Caco-2 (cell line): ENCODE measurements at places on chromosomes 5 and 9. TPM values are rescaled to one million over a fixed set of nuclear protein-coding genes. Genes with fewer than 3 reads are reported as not detected.
A peak's percentile ranks its signal among the peaks of the same experiment; 100 is the strongest.

GRCh38 chr5:103476811-103477210, 85.8 kb downstream of the NUDT12 start:
- DNase-seq: no peak

- no peak for DNase-seq
These were observed 10.5 kb upstream of the NDST1 start for GRCh38 chr5:150497274-150497988.

Gene LYSMD3
- 13.9 and 15.3 TPM in 2 replicates for total RNA-seq

GRCh38 chr5:168693297-168693696, 114.1 kb upstream of the PANK3 start:
- peak; percentile 89 for DNase-seq

Gene DOK3
- 7.9 and 10.1 TPM in 2 replicates for total RNA-seq

DNA sequence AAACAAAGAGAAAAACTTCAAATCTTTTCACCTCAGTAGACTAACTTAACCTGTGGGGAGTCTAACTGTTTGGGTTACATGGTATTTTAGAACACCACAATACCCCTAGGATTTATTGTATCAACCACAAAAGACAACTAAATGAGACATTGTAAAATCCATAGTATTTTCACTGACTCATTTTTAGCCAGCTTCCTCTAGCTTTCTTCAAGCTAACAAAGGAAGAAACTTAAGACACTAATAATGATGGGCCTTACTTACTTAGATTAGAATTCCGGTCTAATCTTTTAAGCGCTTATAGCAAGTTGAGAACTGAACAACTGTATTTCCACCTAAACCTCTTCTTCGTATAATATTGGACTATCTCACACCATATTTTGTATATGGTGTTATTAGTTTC, 529.3 kb downstream of the DMRTA1 start:
- DNase-seq: no peak

DNA sequence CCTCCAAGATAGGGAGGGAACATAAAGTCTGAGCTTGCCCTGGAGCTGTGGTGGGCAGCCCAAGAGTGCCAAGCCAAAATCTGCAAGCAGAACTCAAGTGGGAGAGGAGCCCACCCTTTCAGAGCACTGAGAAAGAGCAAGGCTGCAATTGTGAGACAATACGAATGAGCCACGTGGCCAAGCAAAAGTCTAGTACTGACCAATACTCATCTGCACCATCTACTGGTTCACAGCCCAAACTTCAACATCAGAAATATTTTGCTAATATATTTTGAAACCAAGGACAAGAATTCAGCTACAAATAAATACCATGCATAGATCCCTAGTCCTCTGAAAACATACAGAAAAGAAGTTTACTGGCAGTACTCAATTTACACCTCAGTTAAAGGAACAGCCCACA, 696.2 kb upstream of the COX7C start:
- DNase-seq: no peak

DNA sequence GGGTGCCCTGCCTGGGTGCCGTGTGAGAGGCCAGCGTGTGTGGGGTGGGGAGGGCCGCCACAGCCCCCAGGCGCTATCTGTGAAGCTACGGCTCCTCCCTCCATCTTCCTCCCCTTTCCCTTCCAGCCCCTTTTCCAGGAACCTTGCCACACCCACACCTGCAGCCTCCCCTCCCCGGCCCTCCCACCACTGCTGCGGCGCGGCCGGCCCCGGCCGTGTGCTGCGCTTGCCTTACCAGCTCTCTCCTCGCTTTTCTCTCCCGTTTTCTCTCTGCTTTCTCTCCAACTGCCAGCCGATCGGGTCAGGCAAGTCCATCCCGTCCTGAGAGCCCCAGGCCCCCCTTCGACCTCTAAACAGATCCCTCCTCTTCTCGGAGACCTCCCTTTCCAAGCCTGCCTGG, 21.4 kb downstream of the GOLGA2 start:
- no peak for DNase-seq

- DNase-seq: no peak
These were observed 256.5 kb upstream of the FBXL7 start for GRCh38 chr5:15243301-15244020.

Gene DDX4
- 0.26 TPM in 1 of 2 replicates, not detected in the other for total RNA-seq

Gene ZFP37
- not detected in 2 replicates for total RNA-seq

Gene CNOT6
- 43.2 and 46.3 TPM in 2 replicates for total RNA-seq

Gene AJM1
- total RNA-seq: 3.6 and 4.2 TPM in 2 replicates

GRCh38 chr9:129318121-129319075, 140.3 kb upstream of the IER5L start:
- no peak for DNase-seq

GRCh38 chr9:124617477-124618141, 110.4 kb upstream of the NR5A1 start:
- peak; percentile 77 for DNase-seq

Gene HMCN2
- total RNA-seq: 0.41 and 0.53 TPM in 2 replicates

- no peak for DNase-seq
These were observed 26.0 kb downstream of the EGFLAM start for GRCh38 chr5:38284384-38284783.

GRCh38 chr5:172640139-172640538, 924 bp upstream of the NEURL1B start:
- DNase-seq: no peak

DNA sequence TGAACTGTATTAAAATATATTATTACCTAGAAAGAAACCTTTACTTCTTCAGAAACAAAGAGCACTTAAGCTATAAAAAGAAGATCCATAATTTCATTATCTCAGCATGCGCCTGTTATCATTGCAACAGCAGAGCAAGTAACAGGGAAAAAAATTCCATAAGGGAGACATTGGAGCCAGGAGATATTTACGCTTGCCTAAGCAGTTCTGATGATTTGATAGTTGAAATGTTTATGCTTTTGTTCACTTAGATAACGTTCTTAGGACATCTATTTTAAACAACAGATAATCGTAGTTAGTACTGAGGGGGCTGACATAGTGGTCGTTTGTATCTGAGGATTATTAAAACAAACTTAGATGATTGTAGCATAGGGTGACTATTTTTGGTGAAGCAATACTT, 252.5 kb downstream of the NNT start:
- DNase-seq: no peak

Gene NR2F1
- 0.70 and 1.2 TPM in 2 replicates for total RNA-seq

GRCh38 chr9:82600536-82601292, 462.2 kb downstream of the RASEF start:
- no peak for DNase-seq

GRCh38 chr5:174911118-174911517, 186.7 kb downstream of the MSX2 start:
- no peak for DNase-seq

Gene WASHC1
- 23.8 TPM in 2 replicates for total RNA-seq

DNA sequence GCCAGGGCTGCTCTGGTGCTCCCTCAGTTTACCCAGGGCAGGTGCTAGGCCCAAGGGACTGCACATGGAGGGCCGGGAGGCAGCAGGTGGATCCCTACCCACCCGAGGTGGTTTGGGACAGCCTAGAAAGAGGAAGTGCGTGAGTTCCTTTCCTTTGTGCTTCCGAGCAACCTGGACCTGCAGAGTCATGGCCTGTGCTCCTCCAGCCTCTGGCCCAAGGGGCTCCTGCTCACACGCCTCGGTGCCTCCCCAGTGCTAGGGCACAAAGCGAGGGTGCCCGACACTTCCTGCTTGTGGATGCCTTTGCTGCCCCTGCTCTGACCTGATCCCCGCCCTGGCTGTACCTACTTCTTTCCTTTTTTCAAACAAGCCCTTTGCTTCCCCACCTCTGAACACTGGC, 79.3 kb downstream of the RXRA start:
- DNase-seq: no peak

Gene SOHLH1
- total RNA-seq: 42.6 and 44.9 TPM in 2 replicates
